Glutamatergic neuron (in vitro differentiated cells): ENCODE measurements at places on chromosomes 7 and 10. TPM values are rescaled to one million over a fixed set of nuclear protein-coding genes. Genes with fewer than 3 reads are reported as not detected.

GRCh38 chr7:74682829-74683228, 25.3 kb downstream of the GTF2I start:
- peaks cover 5% of the 10 kb centered on the region for H3K36me3 ChIP-seq
- no peak for DNase-seq
- H3K27me3 ChIP-seq: peaks cover 7% of the 10 kb centered on the region
- peak overlapping the region; percentile 41 for H3K27ac ChIP-seq

GRCh38 chr7:159141660-159142059, 3.0 kb downstream of the VIPR2 start:
- H3K4me3 ChIP-seq: no peak overlapping the region
- DNase-seq: no peak
- H3K27me3 ChIP-seq: peaks cover 7% of the 10 kb centered on the region
- no peak overlapping the region for H3K27ac ChIP-seq

- H3K27ac ChIP-seq: no peak overlapping the region
- no peaks in the 10 kb centered on the region for H3K4me1 ChIP-seq
- H3K27me3 ChIP-seq: no peaks in the 10 kb centered on the region
- H3K36me3 ChIP-seq: no peaks in the 10 kb centered on the region
- H3K4me3 ChIP-seq: no peak overlapping the region
- DNase-seq: no peak
These were observed 80.5 kb downstream of the TBXAS1 start for GRCh38 chr7:139909379-139910050.

GRCh38 chr7:56019501-56019900, 31.7 kb downstream of the PSPH start:
- no peak for DNase-seq
- H3K27me3 ChIP-seq: no peaks in the 10 kb centered on the region
- no peaks in the 10 kb centered on the region for H3K4me1 ChIP-seq
- no peak overlapping the region for H3K4me3 ChIP-seq

- peaks cover 6% of the 10 kb centered on the region for H3K27me3 ChIP-seq
- H3K4me1 ChIP-seq: peaks cover 1% of the 10 kb centered on the region
- no peak overlapping the region for H3K4me3 ChIP-seq
- H3K27ac ChIP-seq: no peak overlapping the region
- peaks cover 5% of the 10 kb centered on the region for H3K36me3 ChIP-seq
- no peak for DNase-seq
These were observed 24.4 kb downstream of the GSDME start for GRCh38 chr7:24732646-24733413.

DNA sequence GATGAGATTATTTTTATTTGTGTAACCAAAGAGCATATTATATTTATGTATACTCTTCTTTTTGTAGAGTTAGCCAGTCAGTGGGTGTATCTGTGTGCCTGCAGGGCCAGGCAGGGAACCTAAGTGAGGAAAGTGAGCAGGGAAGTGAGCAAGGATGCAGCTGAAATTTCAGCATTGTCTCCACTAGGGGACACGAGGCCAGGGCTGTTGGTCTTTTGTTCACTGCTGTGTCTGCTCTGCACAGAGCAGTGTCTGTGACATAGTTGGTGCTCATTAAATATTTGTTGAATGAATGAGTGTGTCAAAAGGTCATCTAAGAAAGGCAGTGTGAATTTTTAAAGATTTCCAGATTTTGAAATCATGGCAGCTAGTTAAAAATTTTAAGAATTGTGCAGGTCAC, 51.8 kb downstream of the SUGCT start:
- no peaks in the 10 kb centered on the region for H3K4me1 ChIP-seq
- no peaks in the 10 kb centered on the region for H3K27me3 ChIP-seq
- no peak overlapping the region for H3K27ac ChIP-seq
- DNase-seq: no peak
- H3K36me3 ChIP-seq: no peaks in the 10 kb centered on the region

GRCh38 chr10:63206997-63207811, 74.1 kb downstream of the NRBF2 start:
- H3K36me3 ChIP-seq: no peaks in the 10 kb centered on the region
- no peaks in the 10 kb centered on the region for H3K27me3 ChIP-seq
- H3K4me1 ChIP-seq: peaks cover 28% of the 10 kb centered on the region
- no peak overlapping the region for H3K4me3 ChIP-seq
- DNase-seq: no peak
- peak overlapping the region; percentile 39 for H3K27ac ChIP-seq

DNA sequence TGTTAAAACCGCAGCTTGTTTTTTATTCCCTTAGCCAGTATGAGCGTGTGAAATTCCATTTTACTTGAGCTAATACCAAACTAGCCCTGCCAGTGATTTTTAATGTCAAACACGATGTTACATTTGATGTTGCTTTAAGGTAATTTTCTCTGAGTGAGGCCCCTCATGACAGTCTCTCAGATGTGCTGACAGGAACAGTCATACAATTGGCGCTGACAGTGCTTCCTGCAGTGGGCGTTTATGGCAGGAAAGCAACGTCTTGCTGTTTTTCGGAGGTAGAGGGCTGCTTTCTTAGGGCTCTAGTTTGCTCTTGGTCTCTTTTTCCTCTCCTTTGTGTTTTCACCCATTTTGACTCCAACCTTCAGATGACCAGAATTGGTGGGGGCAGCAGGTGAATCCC, 19.3 kb downstream of the PON1 start:
- no peak for DNase-seq
- H3K4me1 ChIP-seq: peaks cover 14% of the 10 kb centered on the region
- H3K27ac ChIP-seq: no peak overlapping the region
- H3K27me3 ChIP-seq: peaks cover 2% of the 10 kb centered on the region
- no peak overlapping the region for H3K4me3 ChIP-seq
- H3K36me3 ChIP-seq: no peaks in the 10 kb centered on the region

GRCh38 chr10:14200698-14201544, 129.8 kb downstream of the FRMD4A start:
- no peak overlapping the region for H3K4me3 ChIP-seq
- peaks cover 2% of the 10 kb centered on the region for H3K27me3 ChIP-seq
- no peak overlapping the region for H3K27ac ChIP-seq
- H3K4me1 ChIP-seq: peaks cover 2% of the 10 kb centered on the region
- DNase-seq: peak; percentile 62
- no peaks in the 10 kb centered on the region for H3K36me3 ChIP-seq

GRCh38 chr10:48599830-48600134, 5.1 kb downstream of the ARHGAP22 start:
- peak; percentile 60 for DNase-seq
- peak overlapping the region; percentile 81 for H3K27ac ChIP-seq
- H3K4me3 ChIP-seq: peak overlapping the region; percentile 7
- H3K36me3 ChIP-seq: no peaks in the 10 kb centered on the region
- H3K27me3 ChIP-seq: peaks cover 3% of the 10 kb centered on the region
- peaks cover 44% of the 10 kb centered on the region for H3K4me1 ChIP-seq

GRCh38 chr7:50558294-50559053, 6.7 kb downstream of the DDC start:
- H3K36me3 ChIP-seq: no peaks in the 10 kb centered on the region
- no peak for DNase-seq

- H3K27me3 ChIP-seq: peaks cover 14% of the 10 kb centered on the region
- H3K4me3 ChIP-seq: peak overlapping the region; percentile 96
- peaks cover 22% of the 10 kb centered on the region for H3K4me1 ChIP-seq
- no peak overlapping the region for H3K27ac ChIP-seq
- DNase-seq: no peak
These were observed 1.4 kb downstream of the STK32C start for GRCh38 chr10:132306343-132306685.

- no peaks in the 10 kb centered on the region for H3K36me3 ChIP-seq
- H3K4me1 ChIP-seq: peaks cover 10% of the 10 kb centered on the region
- peak overlapping the region; percentile 81 for H3K27ac ChIP-seq
- peak overlapping the region; percentile 85 for H3K4me3 ChIP-seq
- DNase-seq: no peak
- H3K27me3 ChIP-seq: peaks cover 3% of the 10 kb centered on the region
These were observed 1.5 kb downstream of the ZFAND2A start for GRCh38 chr7:1158203-1159126.

DNA sequence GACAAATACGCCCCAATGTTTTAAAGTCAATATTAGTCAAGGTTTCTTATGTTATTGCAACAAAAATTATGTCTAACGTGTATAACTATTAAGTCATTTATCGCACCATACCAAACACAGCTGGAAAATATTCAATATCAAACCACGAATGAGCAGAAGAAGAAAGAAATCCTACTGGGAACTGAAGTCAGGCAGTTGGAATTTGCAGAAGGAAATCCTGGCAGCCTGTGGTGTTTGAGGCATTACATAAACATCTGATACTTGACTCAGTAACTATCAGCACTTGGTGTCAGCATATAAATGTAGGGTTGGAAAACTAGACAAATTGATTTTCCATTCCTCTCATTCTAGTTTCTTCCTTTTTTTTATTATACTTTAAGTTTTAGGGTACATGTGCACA, 83.4 kb upstream of the NUPR2 start:
- H3K27ac ChIP-seq: no peak overlapping the region
- H3K36me3 ChIP-seq: peaks cover 13% of the 10 kb centered on the region
- H3K4me1 ChIP-seq: no peaks in the 10 kb centered on the region
- H3K27me3 ChIP-seq: no peaks in the 10 kb centered on the region

GRCh38 chr7:63024446-63024845, 974.2 kb upstream of the ZNF722 start:
- no peaks in the 10 kb centered on the region for H3K4me1 ChIP-seq
- H3K4me3 ChIP-seq: no peak overlapping the region
- no peak for DNase-seq
- H3K27ac ChIP-seq: no peak overlapping the region
- H3K36me3 ChIP-seq: peaks cover 10% of the 10 kb centered on the region
- H3K27me3 ChIP-seq: no peaks in the 10 kb centered on the region

- no peak for DNase-seq
- H3K4me1 ChIP-seq: no peaks in the 10 kb centered on the region
- no peak overlapping the region for H3K27ac ChIP-seq
These were observed 181.8 kb downstream of the LRRTM3 start for GRCh38 chr10:67107670-67108069.

GRCh38 chr7:77587272-77587671, 50.2 kb downstream of the PTPN12 start:
- peaks cover 2% of the 10 kb centered on the region for H3K27me3 ChIP-seq
- no peak overlapping the region for H3K27ac ChIP-seq
- no peaks in the 10 kb centered on the region for H3K4me1 ChIP-seq
- DNase-seq: no peak
- no peak overlapping the region for H3K4me3 ChIP-seq
- H3K36me3 ChIP-seq: peaks cover 5% of the 10 kb centered on the region

- H3K4me3 ChIP-seq: no peak overlapping the region
- no peaks in the 10 kb centered on the region for H3K36me3 ChIP-seq
- H3K4me1 ChIP-seq: no peaks in the 10 kb centered on the region
- H3K27me3 ChIP-seq: no peaks in the 10 kb centered on the region
These were observed 34.6 kb downstream of the OAT start for GRCh38 chr10:124384172-124384571.

- DNase-seq: no peak
- no peak overlapping the region for H3K27ac ChIP-seq
- H3K36me3 ChIP-seq: peaks cover 4% of the 10 kb centered on the region
- no peak overlapping the region for H3K4me3 ChIP-seq
These were observed 172.6 kb upstream of the SP8 start for GRCh38 chr7:20959281-20959680.

- no peaks in the 10 kb centered on the region for H3K4me1 ChIP-seq
- no peak overlapping the region for H3K27ac ChIP-seq
- DNase-seq: no peak
- H3K27me3 ChIP-seq: peaks cover 3% of the 10 kb centered on the region
These were observed 417.9 kb upstream of the LRGUK start for GRCh38 chr7:133709036-133709880.

DNA sequence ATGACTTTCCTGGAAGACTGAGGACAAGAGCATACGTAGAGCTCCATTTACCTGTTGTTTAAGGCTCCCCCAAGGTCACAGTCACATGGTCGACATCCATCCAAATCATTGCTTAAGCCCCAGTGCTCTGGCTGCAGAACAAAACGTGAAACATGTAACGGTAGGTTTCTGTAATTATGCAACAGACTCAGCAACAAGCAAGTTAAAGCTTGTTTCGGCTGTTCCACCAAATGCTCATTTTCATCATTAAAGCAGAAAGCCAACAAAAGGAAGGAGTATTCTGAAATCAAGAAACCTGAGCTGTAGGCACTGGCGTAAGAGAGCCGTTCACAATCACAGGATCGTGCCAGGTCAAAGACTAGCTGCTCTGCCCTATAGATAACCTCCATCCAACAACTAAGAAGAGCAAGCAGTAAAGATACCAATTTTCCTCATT, 30.0 kb downstream of the LAMB1 start:
- H3K27me3 ChIP-seq: peaks cover 2% of the 10 kb centered on the region
- H3K4me3 ChIP-seq: no peak overlapping the region
- H3K4me1 ChIP-seq: no peaks in the 10 kb centered on the region
- no peaks in the 10 kb centered on the region for H3K36me3 ChIP-seq

DNA sequence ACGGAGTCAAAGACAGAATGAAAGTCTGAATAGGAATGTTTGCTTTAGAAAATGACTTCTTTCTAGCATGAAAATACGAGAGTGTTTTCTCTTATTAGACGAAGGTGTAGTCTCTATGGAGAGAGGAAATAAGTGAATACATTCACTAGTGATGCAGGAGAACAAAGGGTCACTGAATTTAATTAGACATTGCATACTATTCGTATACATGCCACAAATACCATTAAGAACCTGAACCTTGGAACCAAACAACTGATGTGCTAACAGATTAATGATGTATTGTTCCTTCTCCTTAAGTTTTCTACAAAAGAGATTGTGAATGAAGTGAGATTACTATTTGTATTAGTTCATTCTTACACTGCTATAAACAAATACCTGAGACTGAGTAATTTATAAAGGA, 10.3 kb downstream of the THAP5 start:
- no peak overlapping the region for H3K4me3 ChIP-seq
- no peak for DNase-seq
- H3K4me1 ChIP-seq: no peaks in the 10 kb centered on the region
- peaks cover 18% of the 10 kb centered on the region for H3K36me3 ChIP-seq
- peaks cover 2% of the 10 kb centered on the region for H3K27me3 ChIP-seq

GRCh38 chr7:128455543-128456254, at the start of gene HILPDA:
HILPDA (plus strand) TSS chr7:128455878; CDS start chr7:128457269, 1,391 bp downstream.
- peak within 1 kb of the TSS; percentile 91 for H3K4me3 ChIP-seq
- H3K4me1 ChIP-seq: peaks cover 24% of the 10 kb centered on the region
- no peaks in the 10 kb centered on the region for H3K36me3 ChIP-seq
- DNase-seq: peak; percentile 90

GRCh38 chr7:70137126-70137525, 538.9 kb downstream of the AUTS2 start:
- no peak for DNase-seq
- peaks cover 41% of the 10 kb centered on the region for H3K4me1 ChIP-seq
- no peaks in the 10 kb centered on the region for H3K27me3 ChIP-seq
- no peaks in the 10 kb centered on the region for H3K36me3 ChIP-seq

GRCh38 chr7:25028370-25029021, 48.5 kb upstream of the OSBPL3 start:
- no peak overlapping the region for H3K27ac ChIP-seq
- no peak overlapping the region for H3K4me3 ChIP-seq
- H3K27me3 ChIP-seq: no peaks in the 10 kb centered on the region
- no peaks in the 10 kb centered on the region for H3K4me1 ChIP-seq
- H3K36me3 ChIP-seq: no peaks in the 10 kb centered on the region

DNA sequence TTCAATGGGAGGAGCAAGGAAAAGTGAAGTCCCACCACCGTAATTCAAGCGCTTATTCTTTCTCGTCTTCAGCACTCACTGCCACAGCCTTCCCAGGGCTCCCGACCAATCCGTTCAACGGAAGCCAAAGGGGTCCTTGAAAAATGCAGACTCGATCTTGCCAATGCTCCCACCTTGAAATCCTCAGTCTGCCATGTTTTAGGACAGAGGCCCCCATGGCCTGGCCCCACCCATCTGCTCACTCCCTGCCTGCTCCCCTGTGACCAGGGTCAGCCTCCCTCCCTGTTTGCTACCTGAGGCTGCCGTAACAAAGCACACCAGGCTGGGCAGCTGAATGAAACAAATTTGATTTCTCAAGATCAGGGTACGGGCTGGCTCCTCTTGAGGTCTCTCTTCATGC, 3.0 kb upstream of the DNAAF5 start:
- peaks cover 10% of the 10 kb centered on the region for H3K27me3 ChIP-seq
- peaks cover 7% of the 10 kb centered on the region for H3K4me1 ChIP-seq

NPSR1 gene
- total RNA-seq: not detected

MYL10 gene
- total RNA-seq: not detected

TMEM270 gene
- not detected for total RNA-seq

BTBD16 gene
- total RNA-seq: 0.98 TPM

AGR3 gene
- total RNA-seq: not detected

TUBAL3 gene
- not detected for total RNA-seq

KAZALD1 gene
- 0.59 TPM for total RNA-seq

GJD4 gene
- not detected for total RNA-seq
